ENCODE measurements at places on chromosomes 3 and 15. TPM values are rescaled to one million over a fixed set of nuclear protein-coding genes. Genes with fewer than 3 reads are reported as not detected.

- H3K27me3 ChIP-seq: no peaks in the 10 kb centered on the region
- H3K4me1 ChIP-seq: no peaks in the 10 kb centered on the region
- H3K36me3 ChIP-seq: no peaks in the 10 kb centered on the region
- DNase-seq: no peak
- H3K27ac ChIP-seq: no peak overlapping the region
Measured at GRCh38 chr3:96319166-96319565, 495.2 kb upstream of the EPHA6 start.

DNA sequence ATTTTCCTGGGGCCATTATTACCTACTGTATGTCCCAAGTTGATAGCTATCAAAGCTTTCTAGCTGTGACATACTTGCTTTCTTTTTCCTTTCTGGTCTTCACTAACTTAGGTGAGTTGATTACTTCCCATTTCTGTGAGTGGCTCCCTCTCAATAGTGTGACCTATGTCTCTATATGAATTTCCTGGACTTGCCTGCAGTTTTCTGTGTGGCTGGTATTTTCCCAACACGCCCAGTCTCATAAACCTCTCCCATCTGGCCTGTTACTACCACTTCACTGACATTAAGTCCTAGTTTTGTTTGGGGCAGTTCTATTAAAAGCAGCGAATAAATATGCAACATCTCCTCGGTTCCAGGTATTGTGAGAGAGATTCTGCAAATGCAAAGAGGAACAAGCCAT lies 671.2 kb downstream of the SI start:
- no peaks in the 10 kb centered on the region for H3K4me1 ChIP-seq
- no peak for DNase-seq
- H3K27me3 ChIP-seq: no peaks in the 10 kb centered on the region
- no peak overlapping the region for H3K4me3 ChIP-seq

Gene ALG1L2
- 2.2 TPM for total RNA-seq

Gene PRSS50
- total RNA-seq: not detected

Gene FSIP1
- 1.1 TPM for total RNA-seq

Gene ISLR
- total RNA-seq: not detected

Gene ATP13A5
- not detected for total RNA-seq

GRCh38 chr15:52021892-52022540 lies 3.0 kb downstream of the MAPK6 start:
- peaks cover 43% of the 10 kb centered on the region for H3K4me1 ChIP-seq
- no peak overlapping the region for H3K4me3 ChIP-seq
- H3K27ac ChIP-seq: no peak overlapping the region
- no peaks in the 10 kb centered on the region for H3K27me3 ChIP-seq
- DNase-seq: no peak

Gene CSPG5
- 0.20 TPM for total RNA-seq

- H3K4me3 ChIP-seq: peak overlapping the region; percentile 58
- no peak for DNase-seq
- peaks cover 51% of the 10 kb centered on the region for H3K4me1 ChIP-seq
- H3K27me3 ChIP-seq: no peaks in the 10 kb centered on the region
- peaks cover 34% of the 10 kb centered on the region for H3K36me3 ChIP-seq
- H3K27ac ChIP-seq: peak overlapping the region; percentile 96
Measured at GRCh38 chr15:90230071-90230494, 3.7 kb downstream of the CIB1 start.

DNA sequence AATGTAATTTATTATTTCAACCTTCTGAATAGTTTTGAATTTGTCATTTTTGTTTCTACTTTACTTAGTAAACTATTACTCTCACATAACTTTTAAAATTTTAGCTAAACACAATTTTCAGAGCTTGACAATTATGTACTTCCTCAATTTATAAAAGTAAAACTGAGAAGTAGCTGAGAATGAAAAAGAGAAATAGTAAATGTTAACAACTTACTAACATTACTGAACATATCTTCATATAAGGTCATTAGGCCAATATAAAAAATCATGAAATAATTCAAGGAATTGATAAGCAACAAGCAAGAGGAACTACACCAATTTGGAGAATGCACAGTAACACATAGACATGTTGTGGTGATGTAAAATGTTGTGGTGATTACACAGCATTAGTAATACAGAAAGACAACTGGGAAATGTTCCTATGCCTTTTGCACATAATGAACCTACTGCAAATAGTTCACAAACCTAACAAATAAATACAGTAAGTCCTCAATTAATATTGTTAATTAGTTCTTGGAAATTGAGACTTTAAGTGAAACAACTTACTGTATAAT lies 137.9 kb downstream of the CBLB start:
- H3K4me3 ChIP-seq: no peak overlapping the region
- H3K4me1 ChIP-seq: no peaks in the 10 kb centered on the region
- no peak for DNase-seq

Gene CCR2
- 16.3 TPM for total RNA-seq

All from CD4-positive, alpha-beta memory T cell (primary cell).